ENCODE measurements at places on chromosomes 6 and 20.

GRCh38 chr6:67642582-67642981 is 992.5 kb upstream of the ADGRB3 start:
- no peak for DNase-seq

GRCh38 chr6:169362501-169363121 is 109.0 kb upstream of the THBS2 start:
- DNase-seq: no peak

- DNase-seq: no peak
Observed at GRCh38 chr6:46963626-46964025, 41.9 kb upstream of the ADGRF5 start.

GRCh38 chr6:140082867-140083297 is 708.4 kb upstream of the CITED2 start:
- DNase-seq: no peak

DNA sequence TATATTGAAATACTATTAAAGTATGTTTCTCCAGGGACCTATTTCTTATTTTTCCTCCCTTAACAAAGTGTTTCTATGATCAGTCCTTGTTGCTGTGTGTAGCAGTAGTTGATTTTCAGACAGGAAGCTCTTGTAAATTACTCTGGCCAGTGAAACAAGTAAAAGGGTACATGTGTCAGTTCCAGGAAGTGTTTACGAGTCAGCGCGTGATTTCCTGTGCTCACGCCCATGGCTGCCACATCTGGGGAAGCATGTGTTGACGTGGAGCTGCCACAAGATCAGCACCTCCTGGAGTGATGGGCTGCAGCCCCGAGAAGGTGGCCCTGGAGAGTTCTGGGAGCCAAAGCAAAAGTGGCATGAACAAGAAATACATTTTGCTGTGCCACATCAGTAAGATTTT is 38.6 kb upstream of the GGTLC1 start:
- peak; percentile 85 for DNase-seq

DNA sequence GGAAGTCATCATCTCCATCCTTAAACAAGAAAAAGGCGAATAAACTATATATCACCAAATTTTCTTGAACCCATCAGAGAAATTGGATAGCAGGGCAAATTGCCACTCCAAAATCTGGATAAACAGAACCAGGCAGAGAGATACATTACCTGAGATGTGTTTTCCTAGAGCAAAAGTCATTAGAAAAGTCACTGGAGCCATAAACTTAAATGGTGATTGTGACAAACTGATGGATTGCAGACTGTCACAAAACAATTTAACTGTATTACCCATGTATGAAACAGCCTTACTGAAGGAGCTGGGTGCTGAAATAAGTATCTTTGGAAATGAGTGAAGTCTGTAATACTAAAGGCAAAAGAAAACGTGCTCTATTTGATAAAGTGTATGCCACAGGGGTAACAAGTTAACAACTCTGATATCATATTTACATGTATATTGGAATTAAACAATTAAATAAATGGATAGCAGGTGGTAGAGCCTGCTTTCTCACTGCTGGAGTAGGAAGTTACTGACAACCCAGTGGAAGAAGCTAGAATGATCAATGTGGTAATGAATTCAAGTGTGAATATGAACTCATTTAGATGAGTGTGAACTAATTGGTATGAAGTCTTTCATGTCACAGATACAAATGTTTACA is 186.9 kb downstream of the LMBRD1 start:
- no peak for DNase-seq

DNA sequence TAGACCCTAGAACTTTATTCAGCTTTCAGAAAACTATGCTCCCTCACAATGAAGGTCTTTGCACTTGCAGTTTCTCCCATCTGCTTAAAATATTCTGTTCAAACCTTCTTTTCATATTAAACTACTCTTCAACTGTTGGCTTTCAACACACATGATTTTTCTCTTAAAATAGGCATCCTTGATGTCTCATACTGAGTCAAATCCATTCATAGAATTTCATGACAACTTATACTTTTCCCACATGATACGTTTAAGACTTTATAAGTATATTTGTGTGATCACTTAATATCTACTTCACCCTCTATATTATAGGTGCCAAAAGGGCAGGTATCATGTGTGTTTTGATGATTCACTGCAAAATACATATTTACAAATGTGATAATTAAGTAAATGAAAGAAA is 412.5 kb downstream of the MMUT start:
- DNase-seq: no peak

GRCh38 chr6:68053805-68054373 is 581.2 kb upstream of the ADGRB3 start:
- DNase-seq: no peak

DNA sequence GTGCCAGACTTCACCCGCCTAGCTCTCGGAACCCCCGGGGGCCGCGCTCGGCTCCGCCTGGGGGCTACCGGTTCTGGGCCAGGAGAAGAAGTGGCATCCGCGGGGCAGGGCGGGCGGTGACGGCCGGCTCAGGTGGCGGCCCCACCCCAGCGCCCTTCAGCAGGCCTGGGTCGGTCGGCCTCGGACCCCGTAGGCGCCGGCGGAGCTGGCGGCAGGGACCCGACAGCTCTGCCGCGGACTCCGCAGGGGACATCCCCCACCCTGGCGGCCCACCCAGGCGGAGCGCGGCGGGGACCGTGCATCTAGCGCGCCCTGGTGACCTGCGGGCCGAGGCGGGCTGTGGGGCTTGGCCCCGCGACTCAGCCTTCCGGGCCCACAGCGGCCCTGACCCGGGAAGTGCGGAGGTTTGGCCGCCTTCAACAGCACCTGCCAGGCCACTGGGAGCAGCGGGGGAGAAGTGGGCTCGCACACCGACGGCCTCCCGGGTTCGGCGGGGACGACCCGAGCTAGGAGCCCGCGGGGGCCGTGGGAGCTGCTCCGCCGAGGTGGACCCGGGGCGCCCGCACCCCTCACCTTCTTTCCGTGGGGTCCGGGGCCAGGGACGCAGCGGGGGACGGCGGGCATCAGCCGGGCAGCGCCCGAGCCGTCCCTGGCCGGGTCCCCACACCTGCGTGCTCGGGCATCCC is 87.1 kb downstream of the TMEM242 start:
- DNase-seq: no peak

DNA sequence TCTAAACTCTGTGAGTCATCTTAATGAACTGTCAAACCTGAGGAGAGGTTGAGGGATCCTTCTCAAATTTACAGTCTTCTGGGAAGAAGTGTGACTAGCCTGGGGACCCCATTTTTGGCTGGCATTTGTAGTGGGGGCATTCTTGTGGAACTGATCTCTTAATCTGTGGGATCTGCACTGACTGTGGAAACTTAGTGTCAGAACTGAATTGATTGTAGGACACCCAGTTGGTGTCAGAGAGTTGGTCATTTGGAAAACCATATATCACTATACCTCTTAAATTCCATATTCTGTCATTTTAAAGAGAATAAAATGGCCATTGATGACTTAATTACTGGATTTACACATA is 48.3 kb downstream of the LAMA4 start:
- DNase-seq: no peak

DNA sequence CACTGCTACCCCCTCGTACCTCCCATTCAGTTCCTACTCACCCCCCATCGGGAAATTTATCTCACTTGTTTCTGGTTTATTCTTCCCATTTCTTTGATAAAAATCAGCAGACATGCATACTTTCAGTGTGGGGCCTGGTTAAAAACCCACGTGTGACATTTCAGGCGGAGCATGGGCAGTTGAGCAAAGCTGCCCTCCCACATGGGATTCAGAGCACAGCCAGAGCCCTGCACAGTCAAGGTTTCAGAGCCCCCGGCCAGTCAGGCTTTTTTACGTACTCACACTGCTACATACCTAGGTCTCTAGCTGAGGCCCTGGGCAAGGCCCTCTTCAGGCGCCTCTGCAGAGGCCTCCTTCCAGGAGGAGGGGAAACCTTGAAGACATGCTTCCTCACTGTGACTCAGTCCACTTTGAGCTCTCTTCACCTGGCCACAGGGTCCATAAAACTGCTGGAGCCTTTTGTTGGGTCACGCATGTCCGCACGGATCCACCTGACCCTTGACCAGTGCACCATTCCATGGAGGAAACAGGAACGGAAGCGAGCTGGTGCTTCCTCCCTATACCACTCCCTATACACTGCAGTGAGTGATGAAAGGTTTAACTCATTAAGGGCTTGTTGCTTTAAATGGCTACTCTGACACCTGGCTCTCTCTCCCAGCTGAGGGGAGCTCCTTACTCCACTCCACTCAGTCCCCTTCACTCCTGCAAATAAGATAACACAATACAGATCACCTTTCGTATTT is 713.3 kb downstream of the PRKN start:
- no peak for DNase-seq
